Activated CD4-positive, alpha-beta T cell treated with anti-CD3 and anti-CD28 coated beads for 36 hours (primary cell): ENCODE measurements at places on chromosomes 4 and X. TPM values are rescaled to one million over a fixed set of nuclear protein-coding genes. Genes with fewer than 3 reads are reported as not detected.

- DNase-seq, result no peak
Observed at GRCh38 chr4:8266508-8266907, 3.0 kb upstream of the HTRA3 start.

DNA sequence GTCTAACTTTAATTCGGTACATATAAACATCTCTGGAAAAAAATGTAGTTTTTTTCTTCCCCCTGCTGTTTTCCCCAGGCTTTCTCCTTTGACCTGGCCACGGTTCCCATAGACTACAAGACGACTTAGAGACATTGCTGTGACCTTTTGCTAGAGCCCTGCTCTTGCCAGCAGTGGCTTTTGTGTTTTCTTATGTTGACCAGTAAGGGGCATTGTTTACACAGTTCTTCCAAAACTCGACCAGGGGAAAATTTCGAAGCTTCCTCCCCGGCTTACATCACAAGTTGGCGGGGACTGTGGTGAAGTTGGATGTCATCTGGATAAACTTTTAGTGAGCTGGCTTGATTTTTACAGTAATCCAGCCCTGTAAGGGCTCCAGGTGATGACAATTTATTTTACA lies 9.3 kb downstream of the CCDC160 start:
- DNase-seq, result no peak

- DNase-seq, result no peak
Observed at GRCh38 chr4:118916691-118917289, 28.1 kb downstream of the SYNPO2 start.

DNA sequence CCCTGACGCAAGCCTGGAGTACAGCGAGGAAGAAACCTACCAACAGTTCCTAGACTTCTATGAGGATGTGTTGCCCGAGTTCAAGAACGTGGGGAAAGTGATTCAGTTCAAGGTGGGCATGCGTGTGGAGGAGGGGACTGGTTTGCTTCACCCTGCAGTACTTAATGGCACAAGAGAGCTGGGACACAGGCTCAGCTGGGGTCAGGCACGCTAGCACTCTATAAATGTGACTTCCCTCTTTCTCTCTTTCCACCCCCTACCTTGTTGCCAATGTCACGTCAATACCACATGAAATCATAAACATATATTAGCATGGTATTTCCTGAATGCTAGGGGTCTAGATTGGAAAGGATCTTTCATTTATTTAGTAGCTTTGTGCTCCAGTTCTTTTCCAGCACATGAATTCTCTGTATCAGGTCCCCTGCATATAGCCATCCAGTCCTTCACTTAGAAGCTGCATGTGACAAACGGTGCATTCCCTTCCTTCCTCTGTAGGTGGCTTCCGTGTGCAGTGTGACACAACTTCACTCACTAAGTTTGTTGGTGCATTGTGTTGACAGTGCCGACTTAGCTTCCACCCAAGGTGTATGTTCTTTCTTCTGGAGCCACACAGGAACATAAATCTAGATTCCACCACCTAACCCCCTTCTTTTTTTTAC lies 25.6 kb downstream of the ZRSR2 start:
- DNase-seq, result peak; percentile 34

GRCh38 chr4:138262030-138262429 lies 19.9 kb upstream of the SLC7A11 start:
- DNase-seq, result no peak

GRCh38 chrX:113391875-113392274 lies 551.2 kb upstream of the AMOT start:
- DNase-seq, result no peak

DNA sequence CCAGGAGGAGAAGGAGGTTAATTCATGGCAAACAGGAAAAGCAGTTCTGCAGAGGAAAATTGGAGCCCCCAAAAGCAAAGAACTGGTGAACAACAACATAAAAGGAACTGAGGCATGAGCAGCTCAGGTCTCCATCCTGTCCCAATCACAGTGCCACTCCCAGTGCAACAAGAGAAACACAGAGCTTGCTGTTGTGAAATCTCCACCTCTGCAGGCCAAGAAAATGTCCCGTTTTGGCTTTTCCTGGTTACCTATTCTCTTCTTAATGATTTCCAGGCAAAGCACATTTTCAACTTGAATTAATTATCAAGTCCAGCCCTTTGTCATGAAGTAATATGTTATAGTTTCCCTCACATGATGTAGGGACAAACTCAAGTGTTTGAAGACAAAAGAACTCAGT lies 778 bp downstream of the C1QTNF7 start:
- no peak for DNase-seq

- no peak for DNase-seq
Observed at GRCh38 chrX:129650183-129650689, 4.5 kb downstream of the APLN start.

GRCh38 chr4:26782168-26782829 lies 78.3 kb upstream of the STIM2 start:
- no peak for DNase-seq

DNA sequence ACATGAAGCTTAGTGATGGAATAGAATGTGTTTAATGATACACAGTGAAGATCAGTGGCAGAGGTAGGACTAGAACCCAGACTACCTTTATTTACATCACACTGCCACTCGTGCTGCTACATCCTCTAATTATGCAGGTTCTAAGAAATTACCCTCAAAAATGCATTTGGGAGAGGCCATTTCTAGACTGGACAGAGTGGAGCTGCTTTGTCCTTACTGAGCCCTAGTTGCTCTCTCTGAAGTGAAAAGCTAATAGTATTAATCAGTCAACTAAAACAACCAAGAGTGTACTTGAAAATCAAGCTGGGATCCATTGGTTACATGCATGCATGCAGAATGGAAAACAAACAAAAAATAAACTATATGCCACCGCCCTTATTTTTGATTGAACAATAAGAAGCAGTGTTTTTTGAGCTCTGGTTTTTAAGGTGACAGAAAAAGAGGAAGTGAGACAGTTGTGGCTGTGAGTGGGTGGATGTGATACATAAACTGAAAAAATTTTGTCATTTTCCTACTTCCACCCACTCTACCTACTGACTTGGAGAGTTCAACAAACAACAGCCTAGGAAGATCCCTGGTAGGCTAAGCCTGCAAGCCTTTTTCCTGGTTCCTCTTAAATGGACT lies 6.8 kb upstream of the VSIG4 start:
- peak; percentile 62 for DNase-seq

- no peak for DNase-seq
Observed at GRCh38 chr4:2045518-2045951, 13.6 kb upstream of the NAT8L start.

GRCh38 chrX:30657196-30658161 lies 4.3 kb downstream of the GK start:
- peak; percentile 44 for DNase-seq

- peak; percentile 64 for DNase-seq
Observed at GRCh38 chr4:110198435-110199416, at the start of gene ELOVL6. Gene ELOVL6 (minus strand): TSS chr4:110198615. CDS start chr4:110198335, 280 bp downstream.

- no peak for DNase-seq
Observed at GRCh38 chr4:105808750-105809041, 86.6 kb upstream of the NPNT start.

DNA sequence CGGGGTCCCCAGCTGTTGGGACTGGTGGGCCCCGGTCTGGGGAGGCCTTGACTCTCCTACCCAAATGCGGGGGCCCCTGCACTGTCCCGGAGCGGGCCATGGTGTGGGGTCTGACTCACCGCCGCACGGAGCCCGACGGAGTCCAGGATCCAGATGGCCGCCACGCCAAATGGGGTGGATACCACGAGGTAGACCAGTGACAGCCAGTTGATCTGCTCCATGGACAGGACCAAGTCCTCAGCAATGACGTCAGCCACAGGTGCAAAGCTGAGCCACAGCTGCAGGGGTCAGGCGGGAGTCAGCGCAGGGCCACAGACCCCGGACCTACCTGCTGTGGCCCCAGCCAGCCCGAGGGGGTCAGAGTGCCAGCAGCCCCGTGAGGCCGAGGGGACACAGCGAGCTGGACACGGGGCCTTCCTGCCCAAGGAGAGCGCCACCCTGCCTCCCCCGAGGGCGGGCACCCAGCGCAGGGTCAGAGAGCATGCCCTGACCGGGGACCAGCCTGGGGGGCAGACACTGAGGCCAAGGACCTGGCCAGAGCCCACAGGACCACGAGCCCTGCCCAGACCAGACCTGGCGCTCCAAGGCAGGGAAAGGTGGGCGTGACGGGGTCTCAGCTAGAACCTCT lies 2.4 kb downstream of the SLC49A3 start:
- DNase-seq, result no peak

DNA sequence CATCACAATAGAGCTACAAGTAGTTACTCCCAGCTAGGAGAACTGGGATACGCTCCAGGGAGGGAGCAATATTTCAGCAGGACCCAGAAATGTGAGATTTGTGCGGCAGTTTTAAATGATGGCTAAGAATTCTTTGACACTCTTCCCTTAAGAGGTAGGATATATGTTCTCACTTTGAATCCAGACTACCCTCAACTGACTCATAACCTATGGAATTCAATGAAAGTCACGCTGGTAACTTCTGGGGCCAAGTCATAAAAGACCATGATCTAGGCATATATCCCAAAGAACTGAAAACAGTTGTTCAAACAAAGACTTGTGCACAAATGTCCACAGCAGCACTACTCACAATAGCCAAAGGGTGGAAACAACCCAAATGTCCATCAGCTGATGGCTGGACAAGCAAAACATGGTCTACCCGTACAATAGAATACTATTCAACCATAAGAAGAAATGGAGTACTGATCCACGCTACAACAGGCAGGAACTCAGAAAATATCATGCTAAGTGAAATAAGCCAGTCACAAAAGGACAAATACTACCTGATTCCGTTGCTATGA lies 10.5 kb downstream of the CD99L2 start:
- no peak for DNase-seq

- no peak for DNase-seq
Observed at GRCh38 chr4:111836601-111837000, 308.7 kb upstream of the FAM241A start.

- DNase-seq, result no peak
Observed at GRCh38 chrX:110402850-110403221, 44.2 kb downstream of the RTL9 start.

DNA sequence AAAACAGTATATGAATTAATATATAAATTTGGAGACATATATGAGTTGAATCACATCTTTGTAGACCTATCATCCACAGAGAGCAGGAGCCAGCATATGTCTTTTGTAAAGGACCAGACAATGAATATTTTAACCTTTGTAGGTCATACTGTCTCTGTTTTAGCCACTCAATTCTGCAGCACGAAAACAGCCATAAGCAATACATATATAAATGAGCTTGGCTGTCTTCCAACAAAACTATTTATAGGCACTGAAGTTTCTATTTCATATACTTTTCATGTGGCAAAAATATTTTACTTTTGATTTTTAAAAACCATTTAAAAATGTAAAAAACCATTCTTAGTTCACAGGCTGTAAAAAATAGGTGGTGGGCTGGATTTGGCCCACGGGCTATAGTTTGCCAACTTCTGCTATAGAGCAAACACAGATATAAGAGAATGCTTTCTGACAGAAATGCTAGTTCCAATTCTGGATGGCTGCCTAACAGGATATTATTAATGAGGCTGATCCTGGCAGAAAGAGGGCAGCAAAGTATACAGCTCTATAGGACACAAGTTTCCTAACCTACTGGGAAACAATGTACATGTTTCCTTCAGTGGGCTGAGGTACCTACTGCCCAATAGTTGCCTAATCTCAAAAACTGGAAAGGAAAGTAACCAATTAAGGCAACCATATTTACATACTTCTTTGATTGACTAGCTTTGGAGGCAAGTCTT lies 58.1 kb upstream of the UCP1 start:
- no peak for DNase-seq

- DNase-seq, result peak; percentile 37
Observed at GRCh38 chrX:48890934-48891401, 6.6 kb downstream of the TIMM17B start.

DNA sequence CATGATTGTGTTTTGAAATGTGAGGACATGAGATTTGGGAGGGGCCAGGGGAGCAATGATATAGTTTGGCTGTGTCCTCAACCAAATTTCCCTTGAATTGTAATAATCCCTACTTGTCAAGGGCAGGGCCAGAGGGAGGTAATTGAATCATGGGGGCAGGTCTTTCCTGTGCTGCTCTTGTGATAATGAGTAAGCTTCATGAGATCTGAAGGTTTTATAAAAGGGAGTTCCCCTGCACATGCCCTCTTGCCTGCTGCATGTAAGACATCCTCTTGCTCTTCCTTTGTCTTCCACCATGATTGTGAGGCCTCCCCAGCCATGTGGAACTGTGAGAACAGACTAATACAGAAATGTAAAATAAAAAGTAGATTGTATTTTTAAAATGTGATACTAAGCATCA lies 1294.9 kb downstream of the ADGRL3 start:
- DNase-seq, result no peak

- no peak for DNase-seq
Observed at GRCh38 chr4:98613453-98614075, 44.8 kb downstream of the TSPAN5 start.

GRCh38 chr4:182022909-182023308 lies 220.3 kb upstream of the TENM3 start:
- DNase-seq, result no peak

GRCh38 chr4:93646233-93646930 lies 182.2 kb upstream of the ATOH1 start:
- DNase-seq, result no peak

GRCh38 chrX:77510007-77510406 lies 62.8 kb downstream of the FGF16 start:
- DNase-seq, result no peak

DNA sequence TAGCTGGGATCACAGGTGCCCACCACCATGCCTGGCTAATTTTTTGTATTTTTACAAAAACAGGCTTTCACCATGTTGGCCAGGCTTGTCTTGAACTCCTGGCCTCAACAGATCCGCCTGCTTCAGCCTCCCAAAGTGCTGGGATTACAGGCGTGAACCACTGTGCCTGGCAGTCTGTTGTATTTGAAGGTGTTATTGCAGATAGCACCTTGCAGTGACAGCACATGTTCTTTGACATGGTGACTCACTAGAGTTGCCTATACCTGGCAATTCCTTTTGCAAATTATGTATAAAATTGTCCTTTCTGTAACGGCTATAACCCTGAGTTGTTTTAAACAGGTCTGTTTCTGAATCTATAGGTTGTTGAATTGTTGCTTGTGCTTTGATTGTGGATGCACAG lies 7.9 kb downstream of the OGT start:
- DNase-seq, result peak; percentile 20

- no peak for DNase-seq
Observed at GRCh38 chr4:186109245-186109644, 4.7 kb downstream of the FAM149A start.

DNA sequence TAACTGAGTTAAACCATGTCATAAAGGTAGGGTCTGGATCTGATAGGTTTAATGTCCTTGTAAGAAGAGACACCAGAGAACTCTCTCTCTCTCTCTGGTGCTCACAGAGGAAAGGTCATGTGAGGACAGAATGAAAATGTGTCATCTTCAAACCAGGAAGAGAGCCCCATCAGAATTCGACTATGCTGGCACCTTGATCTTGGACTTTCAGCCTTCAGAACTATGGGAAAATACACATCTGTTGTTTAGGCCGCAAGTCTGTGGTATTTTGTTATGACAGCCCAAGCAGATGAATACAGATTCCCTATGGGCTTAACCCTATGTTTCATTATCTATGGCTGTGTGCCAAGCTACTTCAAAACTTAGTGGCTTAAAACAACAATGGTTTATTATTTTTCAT lies 105.5 kb upstream of the DDIT4L start:
- no peak for DNase-seq

The CRMP1 gene
- total RNA-seq, result not detected

The SAGE1 gene
- not detected for total RNA-seq

The NAP1L3 gene
- 2.2 TPM for total RNA-seq

The DCHS2 gene
- total RNA-seq, result 0.05 TPM

The PHOX2B gene
- not detected for total RNA-seq

The KLHL8 gene
- total RNA-seq, result 9.8 TPM

The ACE2 gene
- total RNA-seq, result not detected

The RHOXF2 gene
- not detected for total RNA-seq
